D341Med (cell line): ENCODE measurements at places on chromosomes 5 and 9.

- DNase-seq = no peak
Measured at GRCh38 chr5:78523314-78524193, 125.0 kb downstream of the LHFPL2 start.

DNA sequence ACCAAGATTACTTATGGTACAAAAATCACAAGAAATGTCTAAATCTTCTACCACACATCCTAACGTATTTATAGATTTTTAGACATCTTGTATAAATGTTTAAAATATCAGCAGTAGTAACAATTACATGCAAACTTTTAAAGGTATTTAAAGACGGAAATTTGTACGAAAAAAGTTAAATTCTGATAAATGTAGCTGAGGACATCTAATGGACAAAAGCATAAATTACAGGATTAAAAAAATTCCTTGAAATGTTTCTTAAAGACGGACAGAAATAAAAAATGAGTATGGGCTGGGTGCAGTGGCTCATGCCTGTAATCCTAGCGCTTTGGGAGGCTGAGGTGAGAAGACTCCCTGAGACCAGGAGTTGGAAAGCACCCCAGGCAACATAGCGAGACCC, 15.8 kb downstream of the ERCC8 start:
- no peak for DNase-seq

GRCh38 chr5:60738461-60738860, 38.5 kb upstream of the DEPDC1B start:
- DNase-seq = no peak

DNA sequence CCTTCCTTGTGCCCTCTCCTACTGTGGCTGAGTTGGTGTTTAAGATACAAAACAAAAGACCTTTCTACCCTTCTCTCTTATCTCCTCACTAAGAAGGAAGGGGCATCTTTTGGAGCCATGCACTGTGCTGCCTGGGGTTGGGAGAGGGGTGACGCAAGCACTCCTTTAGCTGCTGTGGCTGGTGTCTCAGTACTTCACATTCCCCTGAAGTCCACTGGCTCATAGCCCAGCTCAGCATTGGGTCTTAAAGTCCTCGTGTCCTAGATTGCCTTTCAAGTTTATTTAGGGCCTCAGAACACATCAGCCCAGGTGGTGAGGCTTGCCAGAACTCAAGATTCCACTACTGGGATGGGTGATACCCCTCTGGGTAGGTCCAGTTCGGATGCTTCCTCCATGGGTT, 325.9 kb upstream of the CYLC2 start:
- DNase-seq = no peak

DNA sequence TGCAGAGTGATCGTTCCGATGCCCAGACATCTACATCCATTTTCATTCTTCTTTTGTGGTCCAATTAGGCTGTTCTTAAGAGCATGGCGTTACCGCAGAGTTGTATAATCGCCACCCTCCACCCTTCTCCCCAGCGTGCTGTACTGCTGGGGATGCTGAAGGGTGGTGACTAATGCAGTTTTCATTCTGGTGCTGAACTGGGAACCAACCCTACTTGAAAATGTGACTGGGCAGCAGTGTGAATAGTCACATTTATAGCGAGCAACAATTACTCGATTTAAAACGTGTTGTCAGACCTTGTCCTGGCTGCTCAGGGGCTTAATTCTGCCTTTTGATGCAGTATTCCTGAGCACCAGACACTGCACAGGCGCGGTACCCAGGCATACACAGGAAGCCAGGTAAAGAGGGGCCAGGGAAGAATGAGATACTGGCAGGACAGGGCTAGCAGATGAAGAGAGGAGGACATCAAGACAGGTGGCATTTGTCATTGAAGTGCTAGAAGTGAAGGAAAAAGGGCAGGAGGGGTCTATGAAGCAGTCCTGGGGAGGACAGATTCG, 719 bp upstream of the ISCA1 start:
- no peak for DNase-seq
